Cerebellar nuclear complex (tissue), 1 donor: ENCODE measurements at places on chromosomes 2 and 18.

- DNase-seq: no peak
Measured at GRCh38 chr2:88885679-88886416, 194.4 kb downstream of the RPIA start.

GRCh38 chr2:68251855-68252399 is 405 bp downstream of the PPP3R1 start:
- no peak for DNase-seq

- DNase-seq: no peak
Measured at GRCh38 chr2:155905657-155906056, 426.9 kb downstream of the NR4A2 start.

- DNase-seq: no peak
Measured at GRCh38 chr18:46449499-46449898, 207.5 kb downstream of the LOXHD1 start.

GRCh38 chr2:188628989-188629752 is 337.5 kb downstream of the GULP1 start:
- no peak for DNase-seq

GRCh38 chr2:11500702-11501303 is 33.0 kb upstream of the GREB1 start:
- no peak for DNase-seq

- DNase-seq: no peak
Measured at GRCh38 chr2:9945596-9945995, 5.9 kb upstream of the GRHL1 start.
